ENCODE measurements at places on chromosomes 3 and 15.

GRCh38 chr15:60890375-60891230 is 338.5 kb downstream of the RORA start:
- DNase-seq, result no peak

- DNase-seq, result no peak
These were observed 473.6 kb downstream of the SI start for GRCh38 chr3:164604687-164605086.

DNA sequence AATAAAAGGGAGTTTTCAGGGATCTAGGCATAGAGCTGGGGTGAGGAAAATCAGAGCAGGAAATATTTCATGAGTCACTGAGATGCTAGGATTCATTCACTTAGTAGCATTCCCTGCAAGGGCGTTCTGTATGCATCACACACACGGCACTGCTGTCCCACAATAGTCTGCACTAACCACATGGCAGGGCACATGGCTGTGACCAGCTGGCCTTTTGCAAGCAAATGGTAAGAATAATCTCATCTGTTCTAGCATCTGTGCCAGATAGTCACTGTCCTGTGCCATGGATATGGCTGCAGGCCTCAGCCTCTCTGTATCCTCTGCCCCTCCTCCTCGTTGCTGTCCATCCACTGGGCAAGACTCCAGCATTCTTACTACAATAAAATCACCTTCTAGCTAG is 37.8 kb downstream of the BOC start:
- DNase-seq, result no peak

DNA sequence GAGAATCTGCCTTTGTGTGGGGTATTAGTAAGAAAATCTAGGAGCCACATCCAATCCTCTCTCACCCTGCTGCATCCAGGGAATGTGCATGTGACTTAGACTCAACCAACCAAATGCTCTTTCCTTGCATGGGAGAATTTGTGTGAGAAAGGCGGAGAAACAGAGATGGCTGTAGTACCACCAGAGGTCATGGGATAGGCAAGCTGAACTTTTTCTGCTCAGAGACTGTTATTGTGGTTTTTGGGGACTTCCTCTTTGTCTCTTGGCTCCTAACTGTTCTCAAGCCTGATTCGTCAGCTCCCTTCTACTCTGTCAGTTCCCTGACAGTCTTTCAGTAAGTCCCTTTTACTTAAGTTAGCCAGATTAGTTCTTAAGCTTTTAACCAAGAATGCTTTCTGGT is 2.6 kb upstream of the ZSCAN2 start:
- peak; percentile 99 for DNase-seq

All from Kasumi-1 (cell line).